ENCODE measurements at places on chromosomes 7 and 10.

DNA sequence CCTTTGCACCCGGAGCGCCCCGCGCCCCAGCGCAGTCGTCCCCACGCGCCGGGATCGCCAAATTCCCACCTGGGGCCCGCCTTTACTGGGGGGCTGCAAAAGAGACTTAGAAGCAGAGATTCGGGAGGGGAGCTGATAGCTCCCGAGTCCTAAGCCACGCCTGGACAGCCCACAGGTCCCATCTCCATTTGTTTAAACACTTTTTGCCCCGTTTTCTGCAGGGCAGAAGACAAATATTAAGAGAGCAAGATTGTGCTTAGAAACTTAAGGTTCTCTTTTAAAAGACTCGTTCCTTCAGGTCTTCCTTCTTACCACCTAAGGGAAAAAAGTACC lies 299.1 kb upstream of the NFE2L3 start:
- no peak for DNase-seq

GRCh38 chr7:104528142-104528541 lies 199.7 kb downstream of the LHFPL3 start:
- DNase-seq: no peak

GRCh38 chr10:117684672-117685211 lies 142.2 kb downstream of the EMX2 start:
- no peak for DNase-seq

GRCh38 chr7:12635830-12636229 lies 51.6 kb upstream of the ARL4A start:
- DNase-seq: no peak

DNA sequence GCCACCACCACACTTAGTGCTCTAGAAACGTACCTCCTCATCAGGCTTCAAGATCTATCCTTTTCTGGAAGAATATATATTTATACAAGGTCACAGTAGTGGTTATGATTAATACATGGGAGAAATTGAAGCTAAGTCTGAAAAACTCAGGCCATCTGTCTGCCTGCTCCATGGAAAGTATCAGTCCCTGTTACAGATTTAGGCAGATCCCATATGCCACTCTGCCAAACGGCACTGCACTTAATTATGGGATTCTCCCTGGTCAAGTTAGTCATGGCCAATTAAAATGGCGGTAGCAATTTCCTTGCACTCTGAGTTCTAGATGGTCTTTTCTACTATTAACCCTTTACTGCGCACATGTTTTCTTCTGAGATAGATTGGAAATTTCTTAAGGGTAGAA lies 740.0 kb downstream of the SUGCT start:
- no peak for DNase-seq

DNA sequence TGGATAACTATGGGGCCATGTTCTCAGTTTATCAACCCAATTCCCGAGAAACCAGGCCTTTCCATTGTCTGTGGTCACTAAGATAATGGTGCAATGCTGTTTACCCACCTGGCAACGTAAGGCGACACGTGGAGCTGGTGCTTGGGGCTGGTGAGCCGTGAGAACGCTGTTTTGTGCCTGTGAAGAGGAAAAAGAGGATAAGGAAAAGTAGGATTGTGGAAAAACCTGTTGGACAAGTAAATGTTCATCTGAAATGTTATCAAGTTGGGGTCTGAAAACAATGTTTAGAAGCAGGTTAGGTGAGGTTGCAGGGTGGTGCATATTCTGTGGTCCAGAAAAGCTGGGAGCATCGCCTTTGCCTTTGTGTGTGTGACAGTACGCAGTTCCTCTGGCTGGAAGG lies 88.5 kb downstream of the PPP1R17 start:
- DNase-seq: no peak

- no peak for DNase-seq
These were observed 76.4 kb upstream of the IKZF1 start for GRCh38 chr7:50228148-50228547.

DNA sequence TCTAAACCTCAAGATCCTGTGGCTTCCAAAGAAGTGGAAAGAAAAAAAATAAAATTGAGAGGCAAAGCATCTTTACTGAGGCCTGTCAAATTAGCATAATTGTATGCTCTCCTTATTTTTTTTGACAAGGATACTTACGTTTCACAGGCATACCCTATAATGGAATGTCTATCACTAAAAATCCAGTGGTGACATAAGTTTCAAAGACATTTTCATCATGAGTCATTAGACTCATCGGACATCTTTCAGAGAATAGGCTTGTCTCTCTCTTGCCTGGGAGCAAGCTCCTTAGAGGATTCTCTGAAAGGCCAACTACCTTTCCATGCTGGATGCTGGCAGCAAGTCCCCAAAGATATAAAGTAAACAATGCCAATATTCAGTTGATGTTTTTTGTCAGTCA lies 380.7 kb upstream of the STEAP1 start:
- DNase-seq: no peak

- DNase-seq: no peak
These were observed 449.2 kb downstream of the IPMK start for GRCh38 chr10:57818522-57818921.

DNA sequence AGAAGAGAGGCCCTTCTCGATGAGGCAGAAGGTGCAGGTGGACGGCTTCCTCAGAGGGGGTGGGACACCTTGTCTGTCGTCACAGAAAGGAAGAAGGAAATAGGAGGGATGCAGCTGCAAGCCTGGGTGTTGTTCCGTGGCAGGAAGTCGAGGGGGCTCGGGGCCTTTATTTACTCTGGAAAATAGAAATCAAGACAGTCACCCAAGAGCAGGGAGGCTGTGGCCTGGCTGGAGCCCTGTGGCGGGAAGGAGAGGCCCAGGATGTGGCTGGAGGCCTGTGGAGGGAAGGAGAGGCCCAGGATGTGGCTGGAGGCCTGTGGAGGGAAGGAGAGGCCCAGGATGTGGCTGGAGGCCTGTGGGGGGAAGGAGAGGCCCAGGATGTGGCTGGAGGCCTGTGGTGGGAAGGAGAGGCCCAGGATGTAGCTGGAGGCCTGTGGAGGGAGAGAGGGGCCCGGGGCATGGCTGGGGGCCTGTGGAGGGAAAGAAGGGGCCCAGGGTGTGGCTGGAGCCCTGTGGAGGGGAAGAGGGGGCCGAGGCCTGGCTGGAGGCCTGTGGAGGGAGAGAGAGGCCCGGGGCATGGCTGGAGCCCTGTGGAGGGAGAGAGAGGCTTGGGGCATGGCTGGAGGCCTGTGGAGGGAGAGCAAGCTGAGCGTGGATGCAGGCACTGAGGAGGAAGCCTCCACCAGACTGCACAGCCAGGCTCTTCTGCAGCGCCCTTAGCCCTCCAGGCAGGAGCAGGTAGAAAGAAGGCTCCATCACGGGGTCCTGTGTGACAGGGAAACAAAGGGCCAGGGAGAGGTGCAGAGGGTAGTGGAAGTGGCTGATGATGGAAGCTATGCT lies 97.3 kb upstream of the SFMBT2 start:
- DNase-seq: no peak

DNA sequence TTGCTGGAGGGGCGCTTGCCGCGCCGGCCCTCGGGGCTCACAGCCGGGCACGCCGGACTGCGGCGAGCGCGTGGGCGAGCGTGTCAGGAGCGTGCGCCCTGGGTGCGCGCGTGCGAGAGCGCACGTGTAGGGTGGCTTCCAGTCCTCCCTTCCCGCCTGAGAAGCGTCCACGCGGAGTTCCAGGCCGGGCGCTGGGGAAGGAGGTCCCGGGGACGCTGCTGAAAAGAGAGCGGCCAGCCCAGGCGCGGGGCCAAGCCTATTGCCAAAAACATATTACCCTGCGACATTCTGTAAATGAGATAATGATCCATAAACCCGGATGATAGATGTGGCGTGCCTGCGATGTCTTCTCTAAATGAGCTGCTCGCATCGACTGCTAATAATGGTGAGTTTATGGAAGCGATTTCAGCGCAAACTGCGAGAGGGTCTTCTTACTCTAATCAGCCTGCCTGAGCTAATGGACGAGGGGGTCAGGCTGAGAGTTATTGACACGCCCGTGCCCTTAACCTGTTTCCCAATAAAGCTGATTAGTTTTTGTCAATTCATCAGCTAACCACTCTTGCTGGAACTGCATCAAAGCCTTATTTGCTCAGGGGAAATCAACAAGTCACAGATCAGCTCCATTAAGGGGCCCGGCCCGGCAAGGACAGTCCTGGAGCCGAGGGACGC lies 8.0 kb upstream of the MNX1 start:
- no peak for DNase-seq

GRCh38 chr7:25858525-25859411 lies 293.2 kb upstream of the NFE2L3 start:
- no peak for DNase-seq

DNA sequence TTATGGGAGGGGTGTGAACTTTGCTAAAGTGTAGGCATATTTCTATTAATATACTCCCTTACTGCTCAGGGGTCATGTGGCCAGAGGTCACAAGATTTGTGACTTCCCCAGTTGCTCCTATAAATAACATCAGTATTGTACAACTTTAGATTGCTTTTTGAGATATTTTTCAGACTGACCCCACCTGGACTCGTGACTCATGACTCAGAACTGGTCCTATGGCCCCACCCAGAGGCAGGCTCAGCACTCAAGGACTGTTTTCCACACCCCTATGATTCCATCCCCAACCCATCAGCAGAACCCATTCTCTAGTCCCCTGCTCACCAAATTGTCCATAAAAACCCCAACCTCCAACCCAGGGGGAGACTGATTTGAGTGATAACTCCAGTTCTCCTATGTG lies 2.7 kb upstream of the CUL2 start:
- no peak for DNase-seq

- peak; percentile 24 for DNase-seq
These were observed 88.4 kb downstream of the BEND7 start for GRCh38 chr10:13440185-13441061.

Data from activated CD8-positive, alpha-beta memory T cell treated with anti-CD3 and anti-CD28 coated beads for 4 hours (primary cell).